CD8-positive, alpha-beta memory T cell (primary cell): ENCODE measurements at places on chromosomes 7 and 10. TPM values are rescaled to one million over a fixed set of nuclear protein-coding genes. Genes with fewer than 3 reads are reported as not detected.

DNA sequence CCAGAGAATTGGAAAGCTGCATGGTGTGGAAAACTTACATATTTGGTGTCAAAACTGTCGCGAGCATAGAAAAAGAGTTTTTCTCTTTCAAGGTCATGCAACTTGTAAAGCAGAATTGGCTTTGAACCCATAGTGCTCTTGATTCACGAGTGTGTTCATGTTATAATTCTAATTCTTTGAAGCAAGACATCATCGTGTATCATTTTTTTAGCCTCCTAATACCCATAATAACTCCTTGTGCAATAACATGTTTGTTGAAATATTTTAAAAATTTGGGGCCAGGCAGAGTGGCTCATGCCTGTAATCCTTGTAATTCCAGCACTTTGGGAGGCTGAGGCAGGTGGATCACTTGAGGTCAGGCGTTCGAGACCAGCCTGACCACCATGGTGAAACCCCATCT is 4.2 kb downstream of the CCL24 start:
- no peak for DNase-seq

The PON1 gene
- total RNA-seq: not detected

The GRB10 gene
- total RNA-seq: 0.20 TPM

DNA sequence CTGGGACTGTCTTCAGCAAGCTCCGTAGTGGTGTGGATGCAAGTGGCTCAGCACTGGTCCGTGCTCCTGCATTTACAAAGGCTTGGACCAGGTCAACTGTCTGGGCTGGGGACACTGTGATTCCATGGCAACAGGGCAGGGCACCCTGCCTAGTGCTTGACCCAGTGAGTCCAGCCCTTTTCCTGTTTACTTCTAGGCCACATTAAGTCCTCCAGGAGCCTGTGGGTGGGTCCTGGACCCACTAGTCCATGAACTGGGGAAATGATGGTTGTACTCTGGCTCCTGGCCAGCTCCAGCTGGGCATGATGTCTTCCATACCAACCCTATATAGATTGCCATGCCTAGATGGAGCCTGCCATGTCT is 152.0 kb downstream of the RPS24 start:
- DNase-seq: no peak

The SNCG gene
- total RNA-seq: not detected

The ZNF277 gene
- total RNA-seq: 14.7 TPM

GRCh38 chr7:110774071-110774470 is 316.9 kb upstream of the LRRN3 start:
- DNase-seq: no peak

GRCh38 chr10:98373260-98374040 is 41.5 kb downstream of the PYROXD2 start:
- no peak for DNase-seq

DNA sequence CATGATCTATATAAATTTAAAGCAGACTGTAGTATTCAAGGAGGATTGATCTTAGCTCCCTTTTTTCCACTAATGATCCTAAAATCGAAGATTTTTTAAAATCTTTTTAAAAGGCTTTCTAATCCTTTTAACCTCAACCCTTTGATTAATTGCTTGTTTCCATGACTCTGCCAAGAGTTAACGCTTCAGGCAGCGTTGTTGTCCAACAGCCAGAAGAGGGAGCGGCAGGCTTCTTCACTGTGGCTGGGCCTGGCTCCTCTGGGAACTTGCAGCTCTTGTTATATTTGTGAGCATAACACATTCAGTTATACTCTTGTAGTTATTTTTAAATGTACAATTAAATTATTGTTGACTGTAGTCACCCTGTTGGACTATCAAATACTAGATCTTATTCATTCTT is 26.3 kb downstream of the CRCP start:
- no peak for DNase-seq

DNA sequence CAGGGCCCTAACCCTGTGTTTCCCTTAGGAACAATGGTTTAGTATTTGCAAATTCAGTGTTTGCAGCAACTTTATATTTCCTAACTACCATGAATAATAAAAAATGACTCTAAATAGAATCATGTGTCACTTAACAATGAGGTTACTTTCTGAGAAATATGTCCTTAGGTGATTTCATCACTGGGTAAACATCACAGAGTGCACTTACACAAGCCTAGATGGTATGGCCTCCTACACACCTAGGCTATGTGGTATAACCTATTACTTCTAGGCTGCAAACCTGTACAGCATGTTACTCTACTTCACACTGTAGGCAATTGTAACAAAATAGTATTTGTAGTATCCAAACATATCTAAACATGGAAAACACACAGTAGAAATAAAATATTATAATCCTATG is 1174.6 kb upstream of the LRRTM3 start:
- DNase-seq: no peak

The MORN4 gene
- 2.7 TPM for total RNA-seq

GRCh38 chr10:119231654-119232053 is 24.3 kb downstream of the GRK5 start:
- DNase-seq: no peak

DNA sequence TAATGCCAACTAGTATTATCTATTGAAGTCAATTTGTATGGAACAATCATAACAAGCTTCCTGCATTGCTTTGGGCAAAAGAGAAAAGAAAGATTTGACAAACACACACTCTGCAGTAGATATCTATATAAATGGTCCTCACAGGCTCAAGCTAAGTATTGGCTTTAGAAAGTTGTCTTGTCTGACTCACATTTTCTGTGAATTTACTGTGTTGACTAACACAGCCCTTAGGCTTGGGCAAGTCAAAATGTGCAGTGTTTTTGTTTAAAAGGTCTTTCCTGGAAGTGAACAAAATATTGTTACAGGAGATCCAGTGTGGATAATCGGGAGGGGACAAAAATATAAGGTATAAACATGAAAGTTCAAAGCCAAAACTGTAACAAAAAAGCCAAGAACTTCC is 194.4 kb downstream of the RELN start:
- DNase-seq: no peak

DNA sequence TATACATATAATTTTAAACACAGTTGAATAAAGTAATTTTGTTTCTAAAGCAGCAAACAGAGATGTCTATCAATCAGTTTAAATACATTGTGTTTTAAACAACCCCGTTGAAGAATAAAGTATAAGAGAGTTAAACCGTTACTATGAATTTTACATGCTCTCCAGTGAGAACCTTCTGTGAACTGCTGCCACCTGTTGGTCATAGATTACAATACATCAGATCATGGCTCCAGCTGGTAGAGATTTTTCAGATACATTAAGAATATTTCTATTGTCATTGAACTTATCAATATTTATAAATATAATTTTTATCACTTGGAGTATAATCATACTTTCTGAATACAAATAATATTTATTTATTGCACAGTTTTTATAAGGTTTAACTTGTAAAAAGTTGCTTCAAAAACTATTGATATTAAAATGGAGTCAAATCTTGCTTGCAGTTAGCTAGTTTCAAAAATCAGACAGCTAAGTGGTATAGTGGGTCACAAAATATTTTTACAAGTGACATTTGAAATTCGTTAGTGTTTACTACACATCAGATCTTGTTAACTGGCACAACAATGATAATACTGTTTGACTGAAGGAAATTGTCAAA is 561.2 kb upstream of the PHF14 start:
- DNase-seq: no peak

- peak; percentile 56 for DNase-seq
These were observed 12.1 kb downstream of the PDZD7 start for GRCh38 chr10:101018600-101019439.

The CHAT gene
- total RNA-seq: not detected

- no peak for DNase-seq
These were observed 184.7 kb upstream of the KAT6B start for GRCh38 chr10:74641659-74642058.

- DNase-seq: no peak
These were observed 1163.4 kb downstream of the CNTNAP2 start for GRCh38 chr7:147279964-147280374.

The SEMA3C gene
- not detected for total RNA-seq

DNA sequence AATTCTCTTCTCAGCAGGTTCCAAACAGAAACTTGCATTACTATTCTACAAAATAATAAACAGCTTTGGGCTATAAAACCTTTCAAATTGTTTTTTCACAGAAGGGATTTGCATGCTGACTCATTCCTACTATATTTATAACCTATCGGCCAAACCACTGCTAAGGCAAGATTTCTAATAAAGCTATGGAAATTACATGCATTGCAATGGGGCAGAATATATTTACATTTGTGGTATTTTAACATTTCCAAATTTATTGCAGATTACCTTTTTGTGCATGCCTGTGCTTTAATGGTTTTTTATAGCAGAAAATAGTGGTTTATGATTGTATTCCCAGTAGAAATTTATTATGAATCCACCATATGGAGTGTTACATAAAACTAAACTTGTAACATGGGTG is 69.0 kb upstream of the NPVF start:
- no peak for DNase-seq

The SPDYE1 gene
- not detected for total RNA-seq
